ENCODE measurements at places on chromosomes 6 and 20. TPM values are rescaled to one million over a fixed set of nuclear protein-coding genes. Genes with fewer than 3 reads are reported as not detected.

DNA sequence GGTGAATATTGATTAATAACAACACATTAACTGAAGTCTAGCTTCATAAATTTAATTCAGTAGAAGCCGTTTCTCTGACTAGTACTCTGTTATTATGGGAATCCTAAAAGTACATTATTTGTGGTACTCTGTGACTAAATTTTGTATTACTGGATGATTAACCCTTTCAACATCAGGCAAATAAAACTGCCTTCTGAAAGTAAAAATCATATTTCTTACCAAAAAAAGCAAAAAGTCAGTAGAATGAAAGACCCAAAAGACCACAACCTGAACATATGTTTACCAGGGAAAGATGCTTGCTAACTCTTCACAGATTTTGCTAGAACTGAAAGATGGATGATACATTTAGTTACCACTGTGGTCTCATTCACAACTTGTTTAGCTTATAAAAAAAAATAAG lies 73.2 kb downstream of the AHI1 start:
- DNase-seq, result no peak

DNA sequence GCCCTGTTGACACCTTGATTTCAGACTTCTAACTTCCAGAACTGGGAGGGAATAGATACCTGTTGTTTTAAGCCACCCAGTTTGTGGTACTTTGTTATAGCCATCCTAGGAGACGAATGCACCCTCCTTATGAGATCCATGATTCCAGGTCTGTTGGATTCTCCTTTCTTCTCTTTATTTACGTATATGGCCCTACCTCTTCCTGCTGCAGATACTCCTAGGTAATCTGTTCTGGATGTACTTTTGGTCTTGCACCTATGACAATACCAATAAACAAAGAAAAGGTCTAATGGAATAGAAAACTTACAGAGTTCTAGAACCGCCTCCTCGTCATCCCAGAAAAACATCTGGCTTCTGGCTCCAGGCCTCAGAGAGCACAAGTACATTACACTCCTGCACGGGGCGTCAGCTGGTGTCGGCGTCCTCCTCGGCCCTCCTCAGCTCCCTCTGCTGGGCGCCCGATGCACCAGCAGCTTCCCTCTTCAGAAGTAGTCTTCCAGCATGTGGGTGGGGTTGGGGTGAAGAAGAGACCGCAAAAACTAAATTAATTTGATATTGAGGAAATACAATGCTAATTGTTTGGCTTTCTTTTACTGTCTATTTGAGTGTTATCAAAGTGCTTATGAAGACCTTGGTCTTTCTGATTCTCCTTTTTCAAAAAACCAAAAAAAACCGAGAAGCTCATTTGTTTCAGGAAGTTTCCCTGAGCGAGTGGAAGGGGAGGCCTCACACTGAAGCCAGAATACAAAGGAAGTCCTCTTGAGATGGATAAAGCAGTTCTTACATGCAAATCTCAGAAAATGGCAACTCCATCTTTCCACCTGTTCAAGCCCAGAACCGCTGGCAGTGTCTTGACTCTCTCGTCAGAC lies 9.7 kb upstream of the ATXN1 start:
- DNase-seq, result peak; percentile 91

GRCh38 chr6:159461998-159462397 lies 231.0 kb downstream of the SOD2 start:
- DNase-seq, result no peak

- DNase-seq, result peak; percentile 24
Observed at GRCh38 chr6:118660218-118660569, 8.8 kb upstream of the CEP85L start.

GRCh38 chr6:129683601-129684322 lies 26.2 kb downstream of the ARHGAP18 start:
- DNase-seq, result peak; percentile 99

Gene ARMH2
- total RNA-seq, result not detected

Gene MAP3K5
- 6.2 TPM for total RNA-seq

Gene GNMT
- total RNA-seq, result not detected
